ENCODE measurements at places on chromosomes 12 and 14. TPM values are rescaled to one million over a fixed set of nuclear protein-coding genes. Genes with fewer than 3 reads are reported as not detected.

Gene SERPINA6
- polyA plus RNA-seq, result 1.8 TPM

Gene AQP6
- 3.1 TPM for polyA plus RNA-seq

DNA sequence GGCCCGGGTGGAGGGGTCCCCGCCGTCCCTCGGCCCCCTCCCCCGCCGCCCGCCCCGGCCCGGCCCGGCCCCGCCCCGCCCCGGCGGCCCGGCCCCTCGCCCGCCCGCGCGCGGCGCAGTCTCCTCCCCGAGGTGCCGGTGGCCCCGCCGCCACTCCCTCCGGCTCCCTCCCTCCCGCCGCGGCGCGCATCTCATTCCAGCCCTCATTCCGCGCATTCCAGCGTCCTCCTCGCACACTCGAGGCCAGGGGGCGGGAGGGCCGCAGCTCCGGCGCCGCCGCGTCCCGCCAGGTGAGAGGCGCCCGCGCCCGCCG lies at the start of gene TEAD4:
Gene TEAD4 (plus strand): TSS at position 206 of the 313 bp plus-strand sequence.
- DNase-seq, result peak; percentile 44

DNA sequence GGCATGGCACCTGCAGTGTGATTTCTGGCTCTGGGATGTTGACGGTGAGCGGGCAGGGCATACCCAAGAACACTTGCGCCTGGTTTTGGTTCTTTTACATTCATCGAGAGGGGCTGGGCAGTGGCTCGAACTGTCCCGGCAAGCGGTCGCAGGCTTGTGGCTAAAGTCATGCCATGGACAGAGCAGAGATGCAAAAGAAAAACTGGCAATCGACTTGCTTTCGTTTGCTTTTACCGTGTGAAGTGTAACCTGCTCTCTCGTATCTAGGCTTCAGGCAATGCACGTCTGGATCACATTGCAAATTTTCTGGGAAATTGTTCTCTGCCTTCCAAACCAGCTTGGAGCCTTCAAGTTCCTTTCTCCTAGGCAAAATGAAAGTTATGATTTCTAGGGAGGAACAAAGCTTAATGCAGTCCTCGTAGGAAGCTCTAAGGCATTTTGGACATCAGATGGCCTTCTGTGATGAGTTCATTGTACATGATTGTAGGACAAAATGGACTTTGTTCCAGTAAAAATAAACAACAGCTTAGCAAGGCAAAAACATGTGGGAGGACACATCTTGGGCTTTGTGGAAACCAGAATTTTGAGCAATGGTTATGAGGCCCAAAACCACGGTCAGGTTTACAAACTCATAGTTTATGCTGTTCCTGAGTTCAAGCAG lies 18.3 kb downstream of the ADGRD1 start:
- no peak for DNase-seq

Gene ETV6
- 7.8 TPM for polyA plus RNA-seq

DNA sequence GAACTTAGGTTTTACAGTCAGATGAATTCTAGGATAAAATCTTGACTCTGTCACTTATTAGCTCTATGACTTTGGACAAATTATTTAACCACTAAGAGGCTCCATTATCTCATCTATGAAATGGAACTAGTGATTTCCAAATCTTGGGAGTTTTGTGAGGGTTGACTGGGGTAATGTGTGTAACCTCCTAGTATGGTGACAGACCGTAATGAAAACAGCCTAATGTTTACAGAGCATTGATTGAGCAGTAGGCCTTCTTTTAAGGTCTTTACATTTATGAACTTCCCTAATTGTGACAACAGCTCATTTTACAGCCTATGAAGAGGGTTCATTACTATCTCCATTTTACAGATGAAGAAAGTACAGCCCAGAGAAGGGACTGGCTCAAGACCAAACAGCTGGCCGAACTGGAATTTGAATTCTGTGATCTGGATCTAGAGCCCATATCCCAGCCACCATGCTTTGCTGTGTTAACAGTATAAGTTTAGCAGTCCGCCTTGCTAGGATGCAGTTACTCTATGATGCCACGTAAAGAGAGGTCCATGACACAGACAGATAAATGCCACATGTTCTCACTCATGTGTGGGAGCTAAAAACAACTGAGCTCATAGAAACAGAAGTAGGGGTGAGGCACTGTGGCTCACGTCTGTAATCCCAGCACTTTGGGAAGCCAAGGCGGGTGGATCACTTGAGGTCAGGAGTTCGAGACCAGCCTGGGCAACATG lies 9.1 kb upstream of the FBXL14 start:
- DNase-seq, result no peak

Gene PLCZ1
- polyA plus RNA-seq, result 62.8 TPM

DNA sequence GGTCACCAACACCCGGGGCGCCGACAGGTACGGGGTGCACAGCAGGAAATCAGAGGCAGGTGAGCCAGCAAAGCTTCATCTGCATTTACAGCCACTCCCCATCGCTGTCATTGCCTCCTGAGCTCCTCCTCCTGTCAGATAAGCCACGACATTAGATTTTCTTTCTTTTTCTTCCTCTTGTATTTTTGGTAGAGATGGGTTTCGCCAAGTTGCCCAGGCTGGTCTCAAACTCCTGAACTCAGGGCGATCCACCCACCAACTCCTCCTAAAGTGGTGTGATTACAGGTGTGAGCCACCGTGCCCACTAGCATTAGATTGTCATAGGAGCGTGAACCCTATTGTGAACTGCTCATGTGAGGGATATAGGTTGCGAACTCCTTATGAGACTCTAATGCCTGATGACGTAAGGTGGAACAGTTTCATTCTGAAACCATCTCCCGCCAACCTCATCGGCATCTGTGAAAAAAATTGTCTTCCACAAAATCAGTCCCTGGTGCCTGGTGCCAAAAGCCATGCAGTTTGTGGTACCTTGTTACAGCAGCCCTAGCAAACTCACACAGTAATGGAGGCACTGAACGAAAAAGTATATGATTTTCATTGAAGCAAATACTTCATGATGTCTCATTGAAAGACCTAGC lies 1.5 kb downstream of the STYK1 start:
- DNase-seq, result no peak

Gene UNC119B
- 42.2 TPM for polyA plus RNA-seq

DNA sequence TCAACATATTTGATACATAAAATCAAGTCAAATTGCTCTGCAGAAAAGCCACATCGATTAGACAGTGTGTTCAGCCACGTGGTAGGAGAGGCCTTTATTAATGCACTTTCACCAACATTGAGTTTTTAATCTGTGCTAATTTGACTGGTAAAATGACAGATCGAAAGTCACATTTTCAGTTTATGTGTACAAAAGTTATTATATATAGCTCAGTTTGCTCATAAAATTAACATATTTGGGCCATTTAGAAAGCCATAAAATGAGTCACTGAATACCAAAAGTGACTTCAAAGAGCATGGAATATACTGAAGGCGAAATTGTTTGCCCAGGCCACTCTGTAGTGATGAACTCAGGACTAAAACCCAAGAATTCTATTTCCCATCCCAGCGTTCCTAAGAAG lies 26.0 kb downstream of the C12orf42 start:
- no peak for DNase-seq

Gene KRT2
- polyA plus RNA-seq, result not detected

GRCh38 chr14:74438351-74438915 lies 12.4 kb upstream of the SYNDIG1L start:
- DNase-seq, result no peak

DNA sequence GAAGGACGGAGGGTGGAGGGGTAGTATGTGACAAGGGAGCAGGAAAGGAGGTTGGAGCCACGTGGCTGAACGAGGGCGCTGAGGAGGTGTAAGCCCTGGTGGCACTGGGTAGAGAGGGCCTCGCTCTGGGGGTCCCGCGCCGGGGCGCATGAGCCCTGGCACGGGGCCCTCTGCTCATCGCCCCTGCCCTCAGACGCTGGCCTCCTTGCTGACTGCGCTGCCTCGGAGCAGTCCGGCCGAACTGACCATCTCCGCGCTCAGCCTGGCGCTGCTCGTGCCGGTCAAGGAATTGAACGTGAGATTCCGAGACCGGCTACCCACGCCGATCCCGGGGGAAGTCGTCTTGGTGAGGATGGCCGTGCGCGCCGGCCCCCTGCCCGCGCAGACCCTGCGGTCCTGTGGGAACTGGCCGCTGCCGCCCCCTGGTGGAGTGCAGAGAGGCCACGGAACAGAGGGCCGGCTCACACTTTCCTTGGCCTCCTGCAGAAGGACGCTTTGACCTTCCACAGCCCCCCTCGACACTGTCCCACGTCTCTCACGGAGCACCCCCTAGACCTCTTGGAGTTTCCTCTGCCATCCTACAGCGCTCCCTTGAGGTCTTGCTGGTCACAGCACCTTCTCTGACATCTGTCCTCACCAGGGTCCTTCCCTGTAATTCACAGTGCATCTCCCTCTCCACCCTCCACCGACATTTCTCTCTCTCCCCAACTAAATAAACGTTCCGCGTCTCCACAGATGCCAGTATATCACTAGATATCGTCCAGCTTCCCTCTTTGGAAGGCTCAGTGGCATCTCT lies 10.5 kb downstream of the ARHGEF25 start:
- DNase-seq, result peak; percentile 73

DNA sequence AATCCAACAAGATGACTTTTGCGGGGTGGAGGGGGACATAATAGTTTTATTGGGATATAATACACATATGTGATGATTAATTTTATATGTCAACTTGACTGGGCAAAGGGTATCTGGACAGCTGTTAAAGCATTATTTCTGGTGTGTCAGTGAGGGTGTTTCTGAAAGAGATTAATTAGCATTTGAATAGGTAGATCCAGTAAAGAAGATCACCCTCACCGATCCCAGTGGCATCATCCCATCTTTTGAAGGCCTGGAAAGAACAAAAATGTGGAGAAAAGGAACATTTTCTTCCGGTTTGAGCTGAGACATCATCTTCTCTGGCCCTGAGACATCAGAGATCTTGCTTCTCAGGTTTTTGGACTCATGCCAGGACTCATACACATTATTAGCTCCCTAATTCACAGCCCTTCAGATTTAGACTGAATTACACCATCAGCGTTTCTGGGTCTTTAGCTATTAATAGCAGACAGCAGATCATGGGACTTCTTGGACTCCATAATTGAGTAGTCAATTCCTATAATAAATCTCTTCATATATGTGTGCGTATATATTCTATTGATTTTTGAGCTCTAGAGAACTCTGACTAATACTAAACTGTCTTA lies 283.6 kb downstream of the PCNX1 start:
- no peak for DNase-seq

GRCh38 chr12:39905152-39905551 lies 200.7 kb downstream of the SLC2A13 start:
- DNase-seq, result peak; percentile 48

DNA sequence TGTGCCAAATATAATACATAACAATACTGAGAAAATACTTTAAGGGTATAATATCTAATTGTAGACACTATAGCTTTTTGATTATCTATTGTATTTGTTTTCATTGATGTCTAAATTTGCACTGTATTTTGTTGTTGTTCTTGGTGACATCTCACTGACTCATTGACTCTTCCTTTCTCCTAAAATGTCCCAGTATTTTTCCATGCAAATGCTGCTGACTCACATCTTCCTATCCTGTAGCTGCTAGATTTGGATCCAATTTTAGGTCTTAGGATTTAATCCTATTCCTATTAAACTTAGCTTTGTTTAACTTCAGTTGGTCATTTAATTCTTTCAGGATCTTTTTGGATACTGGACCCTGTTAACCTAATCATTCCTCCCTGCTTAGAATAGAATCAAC lies 148.5 kb downstream of the TMTC2 start:
- no peak for DNase-seq

Gene ADAMTS20
- polyA plus RNA-seq, result 0.26 TPM

Gene SELPLG
- polyA plus RNA-seq, result 10.4 TPM

DNA sequence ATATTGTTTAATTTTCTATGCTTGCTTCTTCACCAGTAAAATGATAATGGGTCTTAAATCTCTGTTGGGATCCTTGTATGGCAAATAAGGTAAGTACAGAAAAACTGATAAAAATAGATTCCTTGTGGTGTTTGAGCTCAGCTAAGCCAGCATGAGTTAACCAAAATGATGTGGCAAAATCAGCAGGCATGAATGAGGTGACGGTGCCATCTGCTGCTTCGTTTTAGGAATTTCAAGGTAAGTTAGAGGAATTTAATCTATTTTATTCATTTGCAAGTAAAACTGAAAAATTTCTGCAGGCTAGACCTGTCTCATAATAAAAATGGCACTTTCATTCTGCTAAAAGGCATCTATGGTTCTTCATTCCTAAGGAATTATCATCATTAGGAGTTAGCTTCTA lies 10.0 kb upstream of the CLEC7A start:
- peak; percentile 57 for DNase-seq

GRCh38 chr14:77094672-77095284 lies 3.3 kb upstream of the CIPC start:
- DNase-seq, result peak; percentile 87

GRCh38 chr12:84856156-84856900 lies 56.3 kb downstream of the SLC6A15 start:
- no peak for DNase-seq

Gene CLEC2A
- not detected for polyA plus RNA-seq

- DNase-seq, result no peak
These were observed 134.2 kb downstream of the BICD1 start for GRCh38 chr12:32240831-32241230.

GRCh38 chr12:46950094-46950493 lies 124.3 kb upstream of the SLC38A4 start:
- DNase-seq, result no peak

Gene PAX9
- polyA plus RNA-seq, result 0.13 TPM

DNA sequence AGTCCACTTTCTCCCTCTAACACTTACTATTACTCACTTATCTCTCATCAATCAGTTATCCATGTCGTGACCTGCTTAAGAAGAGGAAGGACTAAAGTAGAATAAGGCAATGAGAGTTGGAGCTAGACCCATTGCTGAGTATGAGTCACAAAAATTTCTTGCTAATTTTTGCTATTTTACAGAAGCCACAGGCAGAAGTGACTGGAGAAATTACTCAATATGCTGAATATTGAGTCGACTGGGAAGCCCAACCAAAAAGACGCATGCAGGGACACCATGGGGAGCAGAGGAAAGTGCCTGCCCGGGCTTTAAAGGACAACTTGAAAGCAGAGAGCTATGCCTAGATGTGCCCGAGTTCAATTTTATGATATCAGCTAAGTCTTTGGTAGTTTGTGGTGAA lies 115.4 kb upstream of the FOXG1 start:
- no peak for DNase-seq

- DNase-seq, result no peak
These were observed 1401.8 kb downstream of the FSCB start for GRCh38 chr14:43105305-43105704.

DNA sequence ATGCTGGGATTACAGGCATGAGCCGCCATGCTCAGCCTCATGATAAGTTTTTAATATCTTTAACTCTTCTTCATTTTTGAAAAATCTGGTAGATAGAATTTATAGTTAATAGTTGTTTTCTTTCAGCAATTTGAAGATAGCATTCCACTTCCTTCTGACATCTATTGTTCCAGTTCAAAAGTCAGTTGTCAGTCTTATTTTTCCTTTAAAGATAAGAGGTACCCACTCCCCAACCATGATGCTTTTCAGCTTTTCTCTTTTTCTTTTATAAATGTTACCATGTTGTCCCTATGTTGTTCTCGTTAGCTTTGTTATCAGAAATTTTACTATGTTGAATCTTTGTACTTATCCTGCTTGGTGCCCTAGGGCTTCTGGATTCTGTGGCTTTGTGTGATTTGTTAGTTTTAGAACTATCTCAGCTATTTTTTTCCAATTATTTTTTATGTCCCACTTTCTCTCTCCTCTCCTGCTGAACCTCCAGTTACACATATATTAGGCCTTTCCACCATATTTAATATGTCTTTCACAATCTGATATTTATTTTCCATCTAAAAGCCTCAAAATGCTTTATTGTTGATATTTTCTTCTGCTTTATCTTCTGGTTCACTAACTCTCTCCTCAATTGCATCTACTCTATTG lies 181.6 kb upstream of the FOXN3 start:
- DNase-seq, result no peak

All from testis (tissue), 5 donors.